ENCODE measurements at places on chromosomes 1 and 21.

GRCh38 chr1:203765029-203765837 lies at the start of gene LAX1:
LAX1 (plus strand) TSS chr1:203765183; CDS start chr1:203765566, 383 bp downstream.
- DNase-seq, result no peak

- no peak for DNase-seq
These were observed 11.2 kb upstream of the FOXO6 start for GRCh38 chr1:41350055-41350378.

DNA sequence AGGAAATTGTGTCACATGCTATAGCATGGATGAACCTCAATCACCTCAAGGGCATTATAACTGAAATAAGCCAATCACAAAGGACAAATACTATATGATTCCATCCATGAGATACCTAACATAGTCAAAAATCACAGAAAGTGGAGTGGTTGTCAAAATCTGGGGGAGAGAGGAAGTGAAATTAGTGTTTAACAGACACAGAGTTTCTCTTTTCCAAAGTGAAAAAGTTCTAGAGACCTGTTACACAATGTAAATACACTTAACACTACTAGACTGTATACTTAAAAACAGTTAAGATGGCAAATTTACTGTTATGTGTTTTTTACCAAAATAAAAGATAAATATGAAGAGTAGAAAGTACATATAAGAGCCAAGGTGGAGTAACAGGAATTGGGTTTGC lies 31.8 kb downstream of the ZNF644 start:
- no peak for DNase-seq

DNA sequence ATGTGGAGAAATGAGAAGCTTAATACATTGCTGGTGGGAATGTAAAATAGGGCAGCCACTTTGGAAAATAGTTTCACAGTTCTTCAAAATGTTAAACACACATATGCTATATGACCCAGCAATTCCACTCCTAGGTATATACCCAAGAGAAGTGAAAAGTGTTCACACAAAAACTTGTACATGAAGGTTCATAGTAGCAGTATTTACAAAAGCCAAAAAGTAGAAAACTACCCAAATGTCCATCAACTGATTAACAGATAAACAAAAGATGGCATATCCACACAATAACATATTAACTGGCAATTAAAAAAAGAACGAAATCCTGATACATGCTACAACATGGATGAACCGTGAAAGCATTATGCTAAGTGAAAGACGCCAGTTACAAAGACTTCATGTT lies 33.7 kb downstream of the ARHGEF11 start:
- no peak for DNase-seq

GRCh38 chr21:35491114-35491513 lies 442.0 kb upstream of the RUNX1 start:
- DNase-seq, result no peak

- no peak for DNase-seq
These were observed 37.7 kb downstream of the RRP1 start for GRCh38 chr21:43827015-43827611.

GRCh38 chr1:244047621-244048255 lies 3.3 kb upstream of the ZBTB18 start:
- DNase-seq, result peak; percentile 74

DNA sequence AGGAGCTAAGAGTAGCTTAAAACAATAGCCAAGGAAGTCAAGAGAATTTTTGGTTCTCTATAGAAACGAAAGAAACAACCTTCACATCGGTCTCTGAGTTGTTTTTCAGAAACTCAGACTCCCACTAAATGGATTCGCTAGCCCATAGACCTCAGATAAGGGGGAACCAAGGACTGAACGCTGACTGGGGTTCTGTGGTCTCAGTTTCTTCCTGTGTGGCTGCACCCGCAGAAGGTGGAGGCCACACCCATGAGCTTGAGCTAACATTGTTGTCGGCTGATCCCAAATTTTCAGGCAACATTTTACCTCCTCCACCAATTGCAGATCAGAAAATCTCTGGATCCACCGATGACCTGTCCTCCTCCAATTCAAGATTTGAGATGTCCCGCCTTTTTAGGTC lies 456.1 kb downstream of the AJAP1 start:
- DNase-seq, result no peak

GRCh38 chr1:208269338-208269666 lies 25.1 kb upstream of the PLXNA2 start:
- no peak for DNase-seq

GRCh38 chr1:111475701-111476100 lies 1.9 kb downstream of the C1orf162 start:
- no peak for DNase-seq

GRCh38 chr21:40668555-40669275 lies 178.2 kb downstream of the DSCAM start:
- DNase-seq, result no peak

- DNase-seq, result no peak
These were observed 55.3 kb upstream of the RCC1 start for GRCh38 chr1:28450561-28450960.

DNA sequence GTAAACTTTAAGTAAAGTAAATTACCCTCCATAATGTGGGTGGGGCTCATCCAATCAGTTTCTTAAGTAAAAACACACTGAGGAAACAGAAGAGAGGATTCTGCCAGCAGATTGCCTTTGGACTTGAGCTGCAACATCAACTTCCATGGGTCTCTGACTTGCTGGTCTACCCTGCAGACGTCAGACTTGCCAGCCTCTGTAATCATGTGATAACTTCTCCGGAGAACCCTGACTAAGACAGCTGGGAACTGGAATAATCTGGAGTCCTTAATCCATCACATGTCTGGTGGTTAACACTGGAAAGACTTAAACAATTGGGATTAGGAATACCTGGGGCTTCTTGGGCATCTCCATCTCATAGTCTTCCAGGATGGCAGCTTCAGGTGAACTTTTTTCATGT lies 13.2 kb upstream of the CEP350 start:
- no peak for DNase-seq

DNA sequence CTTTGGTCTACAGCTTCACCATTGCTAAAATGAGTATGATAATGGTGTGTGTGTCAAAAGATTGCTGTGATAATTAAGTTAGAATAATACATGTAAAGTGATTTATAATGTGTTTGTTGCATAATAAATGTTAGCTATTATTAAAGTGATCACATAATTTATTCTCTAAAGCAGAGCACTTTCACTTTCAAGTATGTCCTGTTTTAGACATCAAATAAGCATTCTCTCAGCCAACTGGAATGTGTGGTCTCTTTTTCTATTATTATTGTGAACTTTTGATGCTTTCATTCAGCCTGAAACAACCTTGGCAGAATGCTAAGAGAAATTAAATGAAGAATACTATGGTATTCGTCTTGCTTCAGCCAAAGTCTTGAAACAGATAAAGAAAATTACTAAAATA lies 102.8 kb upstream of the COL11A1 start:
- no peak for DNase-seq

DNA sequence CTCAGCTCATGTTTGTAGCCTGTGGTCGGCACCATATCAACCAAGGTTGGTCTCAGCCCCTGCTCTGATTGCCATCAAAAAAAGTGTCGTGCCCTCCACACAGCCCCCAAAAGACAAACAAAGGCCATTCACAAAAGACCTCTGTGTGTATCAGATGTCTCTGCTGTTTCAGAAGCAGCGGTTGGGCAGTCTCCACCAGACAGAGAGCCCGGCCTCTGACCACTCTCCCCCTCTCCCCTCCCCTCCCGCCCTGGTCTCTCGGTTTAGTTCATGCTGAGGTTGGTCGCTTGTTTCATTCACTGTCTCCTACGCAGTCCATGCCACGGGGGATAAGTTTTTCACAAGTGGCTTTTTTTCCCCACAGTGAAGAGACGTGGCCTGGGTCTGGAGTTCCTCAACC lies 27.1 kb downstream of the ACTA1 start:
- no peak for DNase-seq

- no peak for DNase-seq
These were observed 38.9 kb downstream of the SPRTN start for GRCh38 chr1:231376875-231377549.

GRCh38 chr1:10624256-10625050 lies 149.7 kb downstream of the PEX14 start:
- no peak for DNase-seq

DNA sequence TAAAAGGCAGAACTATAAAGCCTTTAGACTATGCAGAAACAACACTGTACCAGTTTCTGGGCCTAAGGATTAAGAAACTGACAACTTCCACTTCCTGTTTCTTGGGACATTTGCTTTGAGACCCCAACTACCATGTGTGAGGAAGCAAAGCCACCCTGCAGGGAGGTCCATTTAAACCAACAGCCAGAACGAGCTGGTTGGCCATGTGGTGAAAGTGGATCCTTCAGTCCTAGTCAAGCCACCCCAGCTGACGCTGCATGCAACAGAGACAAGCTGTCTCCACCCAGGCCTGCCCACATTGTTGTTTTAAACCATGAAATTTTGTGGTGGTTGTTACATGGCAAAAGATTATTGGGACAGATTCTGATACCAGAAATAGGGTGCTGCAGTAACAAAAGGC lies 31.8 kb upstream of the SLFNL1 start:
- no peak for DNase-seq

DNA sequence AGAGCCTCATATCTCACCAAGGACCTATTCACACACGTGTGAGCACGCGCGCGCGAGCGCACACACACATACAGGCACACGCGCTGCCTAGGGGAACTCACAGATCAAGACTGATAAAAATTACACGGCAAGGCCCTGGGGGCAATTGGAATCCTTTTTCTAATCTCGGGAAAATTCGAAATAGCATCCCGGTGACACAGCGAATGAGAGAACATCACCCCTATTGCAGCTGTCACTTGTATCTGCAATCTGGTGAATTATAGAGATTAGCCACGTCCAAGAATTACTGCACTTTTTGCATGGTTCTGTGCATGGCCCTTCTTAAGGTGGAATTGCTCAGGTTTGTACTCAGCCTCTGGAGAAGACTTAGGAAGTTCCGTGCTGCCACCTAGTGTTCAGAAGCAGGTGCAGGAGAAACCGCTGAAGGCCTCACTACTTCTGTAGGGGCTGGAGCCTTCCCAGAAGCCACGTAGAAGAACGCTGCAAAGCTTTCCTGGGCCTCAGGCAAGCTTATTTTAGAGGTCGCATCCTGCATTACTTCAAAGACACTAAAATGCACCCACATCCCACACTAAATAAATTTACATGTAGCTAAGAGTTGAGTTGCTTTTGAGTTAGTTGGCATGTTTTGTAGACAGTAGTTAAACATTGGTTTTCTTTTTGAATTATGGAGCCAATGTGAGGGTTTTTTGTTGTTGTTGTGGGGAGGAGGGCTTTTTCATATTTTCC lies 229.2 kb upstream of the CAMK1G start:
- DNase-seq, result peak; percentile 89

GRCh38 chr1:47944561-47944960 lies 52.6 kb downstream of the TRABD2B start:
- DNase-seq, result peak; percentile 43

DNA sequence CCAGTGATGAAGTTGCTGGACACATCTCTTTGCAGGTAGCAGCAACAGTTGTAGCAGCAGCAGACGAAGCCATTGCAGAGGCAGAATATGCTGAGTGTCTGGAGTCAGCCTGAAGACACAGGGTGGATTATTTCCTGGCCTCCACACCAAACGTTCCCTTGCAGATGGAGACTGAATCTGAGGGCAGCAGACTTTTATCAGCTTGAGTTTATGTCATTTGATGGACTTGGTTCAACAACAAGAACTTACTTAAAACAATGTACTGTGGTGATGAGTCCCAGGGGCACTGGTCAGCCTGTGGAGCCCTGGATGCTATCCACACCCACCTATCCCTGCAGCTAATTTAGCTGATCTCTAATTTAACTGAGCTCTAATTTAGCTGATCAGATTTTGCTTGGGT lies 17.1 kb upstream of the MPZL1 start:
- DNase-seq, result no peak

- no peak for DNase-seq
These were observed 27.6 kb upstream of the SIPA1L2 start for GRCh38 chr1:232657426-232658005.

GRCh38 chr1:38420666-38421065 lies 374.1 kb upstream of the POU3F1 start:
- no peak for DNase-seq

GRCh38 chr1:8397511-8397910 lies 79.6 kb downstream of the SLC45A1 start:
- DNase-seq, result no peak

GRCh38 chr1:228073857-228074545 lies 8.5 kb upstream of the ARF1 start:
- DNase-seq, result no peak

DNA sequence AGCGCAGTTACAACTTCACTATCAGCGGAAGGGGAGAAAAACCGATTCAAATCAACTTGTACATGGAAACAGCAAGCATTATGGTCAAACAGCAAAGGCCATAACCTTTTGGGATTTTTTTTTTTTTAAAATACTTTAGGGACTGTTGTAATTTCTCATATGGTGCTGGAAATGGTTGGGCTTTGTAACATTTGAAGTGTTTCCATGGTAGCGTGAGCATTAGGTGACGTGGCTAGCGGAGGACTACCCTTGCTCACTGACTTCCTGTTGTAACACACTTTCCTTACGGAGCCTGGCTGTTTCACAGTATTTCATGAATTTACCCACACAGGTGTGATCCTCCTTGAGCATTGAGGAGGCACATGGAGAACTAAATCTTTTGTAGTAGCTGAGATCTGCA lies 269.5 kb downstream of the TM2D1 start:
- no peak for DNase-seq

DNA sequence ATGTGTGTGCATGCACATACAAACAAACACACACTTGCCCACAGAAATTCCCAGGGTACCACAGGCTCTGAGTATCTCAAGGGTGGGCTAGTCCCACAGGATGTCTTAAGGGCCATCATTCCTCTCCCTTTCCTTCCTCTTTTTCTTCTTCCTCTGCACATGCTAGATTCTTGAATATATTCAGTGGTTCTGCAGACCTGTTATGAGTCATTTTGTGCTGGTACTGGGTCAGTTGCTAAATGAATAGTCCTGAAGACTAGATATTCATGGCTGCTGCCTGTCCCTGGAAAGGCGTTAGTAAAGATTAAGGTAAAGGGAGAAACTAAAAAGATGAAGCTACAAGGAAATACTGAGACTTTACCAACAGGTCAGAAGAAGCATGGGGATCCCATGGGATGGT lies 256.7 kb upstream of the KIAA0040 start:
- DNase-seq, result no peak

- no peak for DNase-seq
These were observed 22.2 kb upstream of the PHGDH start for GRCh38 chr1:119689511-119689910.

- DNase-seq, result no peak
These were observed 62.8 kb downstream of the SLX9 start for GRCh38 chr21:45002381-45003204.

All from body of pancreas (tissue), 4 donors.